Large intestine (tissue), 12 donors: ENCODE measurements at places on chromosomes 7 and 10.

- no peaks in the 10 kb centered on the region for H3K4me1 ChIP-seq
- H3K4me3 ChIP-seq: no peak overlapping the region
- H3K36me3 ChIP-seq: no peaks in the 10 kb centered on the region
- no peaks in the 10 kb centered on the region for H3K27me3 ChIP-seq
- H3K27ac ChIP-seq: no peak overlapping the region
- DNase-seq: no peak
These were observed 163.5 kb downstream of the PARD3 start for GRCh38 chr10:34651416-34652195.

GRCh38 chr10:59047957-59048618, 128.4 kb upstream of the PHYHIPL start:
- no peaks in the 10 kb centered on the region for H3K4me1 ChIP-seq
- no peak overlapping the region for H3K4me3 ChIP-seq
- H3K27ac ChIP-seq: no peak overlapping the region

GRCh38 chr7:127396184-127396583, 3.7 kb upstream of the ZNF800 start:
- no peak overlapping the region for H3K27ac ChIP-seq
- H3K4me1 ChIP-seq: peaks cover 6% of the 10 kb centered on the region
- peaks cover 24% of the 10 kb centered on the region for H3K27me3 ChIP-seq
- DNase-seq: no peak
- no peaks in the 10 kb centered on the region for H3K36me3 ChIP-seq
- H3K4me3 ChIP-seq: no peak overlapping the region

GRCh38 chr7:147474862-147475261, 1115.7 kb upstream of the C7orf33 start:
- H3K36me3 ChIP-seq: no peaks in the 10 kb centered on the region
- H3K4me1 ChIP-seq: no peaks in the 10 kb centered on the region
- no peak overlapping the region for H3K4me3 ChIP-seq

- H3K27me3 ChIP-seq: peaks cover 9% of the 10 kb centered on the region
- peaks cover 4% of the 10 kb centered on the region for H3K4me1 ChIP-seq
- H3K27ac ChIP-seq: no peak overlapping the region
- no peak overlapping the region for H3K4me3 ChIP-seq
- H3K36me3 ChIP-seq: peaks cover 3% of the 10 kb centered on the region
These were observed 7.6 kb downstream of the LOXL4 start for GRCh38 chr10:98260350-98260749.

GRCh38 chr7:73770002-73770859, at the start of gene CLDN3:
TSS of gene CLDN3 (minus strand) at chr7:73770270. CDS start at chr7:73770049, 221 bp downstream.
- peak within 1 kb of the TSS; percentile 87 for H3K4me3 ChIP-seq
- H3K27ac ChIP-seq: peak within 1 kb of the TSS; percentile 97
- H3K36me3 ChIP-seq: peaks cover 3% of the 10 kb centered on the region
- peak; percentile 96 for DNase-seq
- peaks cover 16% of the 10 kb centered on the region for H3K4me1 ChIP-seq
- peaks cover 19% of the 10 kb centered on the region for H3K27me3 ChIP-seq

DNA sequence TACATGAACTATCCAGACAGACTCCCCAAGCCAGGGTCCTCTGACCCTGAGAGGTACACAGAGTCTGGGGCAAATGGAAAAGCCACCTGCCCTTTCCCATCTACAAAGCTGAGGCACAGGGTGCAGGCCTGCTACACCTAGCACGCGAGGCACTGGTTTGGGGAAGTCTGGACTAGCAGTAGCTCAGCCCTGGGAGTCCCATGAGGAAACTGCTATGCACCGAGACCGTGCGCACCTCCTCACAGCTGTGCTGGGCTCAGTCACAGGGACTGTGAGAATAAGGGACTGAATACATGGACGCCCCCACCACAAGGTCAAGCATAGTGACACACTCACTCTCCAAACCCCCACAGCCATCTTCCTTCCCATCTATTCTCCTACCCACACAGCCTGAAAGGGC, 8.2 kb downstream of the MAT1A start:
- no peak overlapping the region for H3K27ac ChIP-seq
- no peak overlapping the region for H3K4me3 ChIP-seq
- H3K27me3 ChIP-seq: no peaks in the 10 kb centered on the region
- peaks cover 5% of the 10 kb centered on the region for H3K4me1 ChIP-seq

GRCh38 chr10:112775892-112776674, 174.0 kb upstream of the TCF7L2 start:
- H3K27ac ChIP-seq: peak overlapping the region; percentile 54
- H3K4me1 ChIP-seq: peaks cover 45% of the 10 kb centered on the region
- H3K36me3 ChIP-seq: no peaks in the 10 kb centered on the region
- DNase-seq: peak; percentile 83
- no peak overlapping the region for H3K4me3 ChIP-seq

DNA sequence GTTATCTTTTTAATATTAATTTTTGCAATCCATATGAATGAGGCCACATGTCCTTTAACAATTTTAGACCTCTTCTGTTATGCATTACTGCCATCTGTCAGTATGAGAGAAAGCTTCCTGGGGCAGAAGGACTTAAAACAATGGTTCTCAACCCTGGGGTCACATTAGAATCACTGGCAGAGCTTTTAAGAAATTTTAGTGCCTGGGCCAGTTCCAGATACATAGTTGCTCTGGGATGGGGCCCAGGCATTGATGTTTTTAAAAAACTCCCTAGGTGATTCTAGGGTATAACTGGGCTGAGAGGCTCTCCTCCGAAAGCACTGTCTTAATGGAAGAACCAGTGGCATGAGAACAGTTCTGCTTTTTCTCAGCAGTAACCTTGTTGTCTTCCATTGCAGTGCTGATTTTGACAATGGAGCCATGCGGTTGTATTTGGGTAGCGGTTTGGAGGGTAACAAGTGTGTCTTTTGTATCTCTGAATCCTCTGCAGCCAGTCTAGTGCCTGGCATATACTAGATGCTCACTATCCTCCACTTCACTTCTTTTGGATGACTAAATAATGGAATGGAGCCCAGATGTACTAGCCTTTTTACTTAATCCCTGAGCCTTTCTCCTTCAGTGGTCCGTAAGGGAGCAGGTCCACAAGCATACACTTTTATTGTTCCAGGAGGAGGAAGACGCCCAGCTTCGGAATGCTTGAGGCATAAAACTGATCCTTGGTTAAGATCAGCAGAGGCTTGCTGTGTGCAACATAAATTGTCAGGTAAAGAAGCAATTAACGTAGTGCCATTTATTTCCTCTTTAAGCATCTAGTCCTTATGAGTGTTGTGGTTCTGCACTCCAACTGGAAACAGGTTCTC, 227.1 kb downstream of the AUTS2 start:
- no peak overlapping the region for H3K4me3 ChIP-seq
- H3K4me1 ChIP-seq: peaks cover 5% of the 10 kb centered on the region
- no peaks in the 10 kb centered on the region for H3K27me3 ChIP-seq
- DNase-seq: no peak
